MG63 (cell line): ENCODE measurements at places on chromosomes 7 and 10. TPM values are rescaled to one million over a fixed set of nuclear protein-coding genes. Genes with fewer than 3 reads are reported as not detected.
A peak's percentile ranks its signal among the peaks of the same experiment; 100 is the strongest.

DNA sequence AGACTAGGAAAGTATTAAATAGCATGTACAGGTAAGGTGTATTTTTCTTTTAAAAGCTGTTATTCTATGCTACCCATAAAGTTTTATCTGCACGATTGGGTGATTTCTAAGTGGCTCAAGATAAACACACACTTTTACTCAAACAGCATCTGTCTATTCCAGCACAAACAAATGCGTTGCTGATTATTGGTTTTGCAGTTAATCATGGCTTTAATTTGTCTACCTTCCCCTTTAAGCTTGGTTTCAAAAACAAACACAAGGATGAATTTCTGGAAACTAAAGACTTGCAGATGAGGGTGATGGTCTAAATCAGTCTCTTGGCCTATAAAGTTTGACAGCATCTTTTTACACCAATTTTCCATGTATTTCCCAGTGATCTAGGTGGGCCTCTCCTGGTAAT is 94.2 kb downstream of the NRP1 start:
- no peak for DNase-seq

DNA sequence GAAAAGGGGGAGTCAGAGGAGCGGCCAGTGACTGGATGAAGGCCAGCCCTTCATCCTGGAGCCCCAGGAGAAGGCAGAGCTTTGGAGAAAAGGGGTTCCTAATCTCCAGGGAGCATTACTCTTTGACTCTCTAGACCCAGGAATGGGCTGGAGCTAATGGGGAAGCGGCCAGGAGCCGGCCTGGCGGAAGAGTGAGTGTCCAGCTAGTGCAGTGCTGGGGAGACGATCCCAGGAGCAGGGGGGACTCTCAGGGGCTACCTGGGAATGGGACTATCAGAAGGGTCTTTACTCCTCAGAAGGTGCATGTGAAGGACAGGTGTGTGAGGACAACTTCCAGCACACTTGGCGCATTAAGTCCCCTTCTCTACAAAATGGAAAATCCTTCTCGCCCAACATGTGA is 2.4 kb upstream of the PAX2 start:
- no peak for DNase-seq

The GNGT1 gene
- not detected in 2 replicates for total RNA-seq

DNA sequence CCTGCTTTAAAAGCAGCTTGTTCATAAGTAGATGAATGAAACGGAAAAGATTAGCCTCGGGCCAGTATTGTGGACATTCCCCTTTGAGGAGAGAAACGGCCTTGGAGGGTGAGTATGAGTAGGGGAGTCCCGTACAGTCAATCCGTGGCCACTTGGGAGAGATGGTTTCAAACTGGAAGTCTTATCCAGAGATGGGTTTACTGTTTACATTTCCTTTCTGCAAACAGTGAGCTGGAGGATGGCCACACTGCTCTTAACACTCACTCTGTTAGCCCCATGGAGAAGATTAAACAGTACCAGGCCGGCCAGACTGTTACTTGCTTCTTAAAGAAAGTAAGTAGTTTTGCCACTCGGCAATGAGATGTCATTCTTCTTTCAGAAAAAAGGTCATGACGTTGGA is 20.3 kb downstream of the CALHM2 start:
- no peak for DNase-seq

- DNase-seq, result no peak
Observed at GRCh38 chr10:130989670-130990232, 321.8 kb downstream of the TCERG1L start.

GRCh38 chr7:66522518-66522917 is 106.2 kb upstream of the KCTD7 start:
- no peak for DNase-seq

DNA sequence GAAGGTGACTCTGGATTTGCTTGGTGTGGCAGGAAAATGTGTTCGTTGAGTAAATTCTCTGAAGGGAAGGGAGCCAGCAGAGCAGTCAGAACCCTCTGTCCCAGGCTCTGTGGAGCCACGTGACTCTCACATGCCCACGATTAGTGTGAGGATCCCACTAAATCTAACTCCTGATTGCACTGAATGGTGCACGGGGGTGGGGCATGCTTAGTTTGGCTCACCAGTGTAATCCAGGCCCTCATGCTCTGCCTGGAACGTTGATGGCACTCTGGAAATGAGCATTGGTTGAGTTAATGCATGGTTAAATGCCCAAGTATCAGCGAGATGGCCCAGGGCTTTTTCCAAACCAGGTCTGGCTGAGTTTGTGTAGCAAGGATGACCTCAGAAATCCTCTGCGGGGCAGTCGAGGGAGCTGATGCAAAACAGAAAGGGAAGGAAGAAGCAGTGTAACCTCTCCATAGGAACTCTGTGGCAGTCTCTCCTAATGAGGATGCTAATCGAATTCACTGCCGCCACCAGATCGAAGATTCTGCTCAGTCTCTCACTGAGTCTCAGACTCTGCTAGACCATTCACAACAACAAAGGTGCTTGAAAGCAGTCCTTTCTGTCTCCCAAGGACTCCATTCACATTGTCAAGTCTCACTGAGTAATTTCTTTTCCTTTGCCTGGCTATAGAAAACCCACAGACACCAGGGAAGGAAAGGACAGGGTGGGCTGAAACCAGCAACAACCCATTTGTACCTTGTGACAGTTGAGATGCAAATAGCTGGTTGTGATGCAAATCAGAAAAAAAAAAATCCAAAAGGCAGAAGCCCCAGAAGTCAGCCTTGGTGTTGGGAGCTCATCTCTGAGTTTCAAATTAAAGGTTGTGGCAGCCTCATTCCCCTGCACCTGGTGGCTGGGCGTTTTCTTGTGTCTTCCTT is 98.1 kb downstream of the C10orf105 start:
- DNase-seq, result no peak

The ASAH2 gene
- total RNA-seq, result 0.22 and 0.76 TPM in 2 replicates

GRCh38 chr10:97585439-97585811 is 1.2 kb downstream of the HOGA1 start:
- no peak for DNase-seq

DNA sequence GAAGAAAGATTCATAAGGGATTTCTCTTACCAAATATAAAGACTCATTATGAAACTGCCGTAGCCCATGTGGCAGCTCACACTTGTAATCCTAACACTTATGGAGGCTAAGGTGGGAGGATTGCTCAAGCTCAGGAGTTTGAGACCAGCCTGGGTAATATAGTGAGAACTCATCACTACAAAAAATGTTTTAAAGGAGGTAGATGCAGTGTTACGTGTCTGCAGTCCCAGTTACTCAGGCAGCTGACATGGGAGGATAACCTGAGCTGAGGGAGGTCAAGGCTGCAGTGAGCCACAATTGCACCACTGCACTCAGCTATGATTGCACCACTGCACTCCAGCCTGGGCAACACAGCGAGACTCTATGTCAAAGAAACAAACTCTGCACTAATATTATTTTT is 18.1 kb upstream of the DNA2 start:
- DNase-seq, result no peak

GRCh38 chr10:89278034-89278535 is 23.8 kb upstream of the IFIT2 start:
- peak; percentile 84 for DNase-seq

DNA sequence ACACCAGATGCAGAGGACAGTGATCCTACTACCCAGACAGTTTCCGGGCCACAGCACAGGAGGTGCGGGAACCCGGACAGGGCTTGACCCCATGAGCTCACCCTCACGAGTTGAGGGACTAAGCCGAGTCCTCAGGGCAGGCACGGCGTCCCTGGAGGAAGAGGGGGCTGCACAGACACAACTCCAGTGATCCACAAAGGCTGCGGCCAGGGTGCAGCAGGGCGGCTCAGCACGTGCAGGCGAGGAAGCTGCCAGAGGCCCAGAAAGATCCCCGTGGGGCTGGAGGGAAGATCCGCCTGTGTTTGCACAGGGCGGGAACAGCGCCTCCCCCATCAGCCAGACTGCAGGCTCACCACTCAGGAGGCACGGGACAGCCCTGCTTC is 45.9 kb upstream of the TMEM72 start:
- DNase-seq, result no peak

GRCh38 chr7:28631995-28632394 is 219.7 kb downstream of the CREB5 start:
- no peak for DNase-seq

The NEUROD6 gene
- not detected in 2 replicates for total RNA-seq

GRCh38 chr7:97126483-97127171 is 9.1 kb downstream of the SDHAF3 start:
- no peak for DNase-seq

DNA sequence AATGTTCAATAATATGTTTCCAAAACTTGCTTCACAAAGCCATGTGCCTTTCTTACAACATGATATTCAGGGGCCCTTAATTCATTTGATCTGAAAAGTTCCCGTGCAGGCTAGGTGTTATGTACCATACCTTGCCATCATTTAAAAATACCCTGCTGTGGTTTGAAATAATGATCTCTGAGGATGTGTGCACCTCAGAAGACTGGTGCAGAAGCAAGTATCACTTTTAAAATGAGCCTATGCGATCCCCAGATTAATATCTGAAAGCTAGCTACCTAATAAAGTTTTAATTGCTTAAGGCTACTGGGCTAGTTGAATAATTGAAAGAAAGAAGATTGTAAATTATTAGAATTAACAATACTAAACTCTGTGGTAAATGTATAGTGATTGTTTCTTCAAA is 262.4 kb downstream of the CDK14 start:
- no peak for DNase-seq

The CYP2W1 gene
- not detected in 2 replicates for total RNA-seq

DNA sequence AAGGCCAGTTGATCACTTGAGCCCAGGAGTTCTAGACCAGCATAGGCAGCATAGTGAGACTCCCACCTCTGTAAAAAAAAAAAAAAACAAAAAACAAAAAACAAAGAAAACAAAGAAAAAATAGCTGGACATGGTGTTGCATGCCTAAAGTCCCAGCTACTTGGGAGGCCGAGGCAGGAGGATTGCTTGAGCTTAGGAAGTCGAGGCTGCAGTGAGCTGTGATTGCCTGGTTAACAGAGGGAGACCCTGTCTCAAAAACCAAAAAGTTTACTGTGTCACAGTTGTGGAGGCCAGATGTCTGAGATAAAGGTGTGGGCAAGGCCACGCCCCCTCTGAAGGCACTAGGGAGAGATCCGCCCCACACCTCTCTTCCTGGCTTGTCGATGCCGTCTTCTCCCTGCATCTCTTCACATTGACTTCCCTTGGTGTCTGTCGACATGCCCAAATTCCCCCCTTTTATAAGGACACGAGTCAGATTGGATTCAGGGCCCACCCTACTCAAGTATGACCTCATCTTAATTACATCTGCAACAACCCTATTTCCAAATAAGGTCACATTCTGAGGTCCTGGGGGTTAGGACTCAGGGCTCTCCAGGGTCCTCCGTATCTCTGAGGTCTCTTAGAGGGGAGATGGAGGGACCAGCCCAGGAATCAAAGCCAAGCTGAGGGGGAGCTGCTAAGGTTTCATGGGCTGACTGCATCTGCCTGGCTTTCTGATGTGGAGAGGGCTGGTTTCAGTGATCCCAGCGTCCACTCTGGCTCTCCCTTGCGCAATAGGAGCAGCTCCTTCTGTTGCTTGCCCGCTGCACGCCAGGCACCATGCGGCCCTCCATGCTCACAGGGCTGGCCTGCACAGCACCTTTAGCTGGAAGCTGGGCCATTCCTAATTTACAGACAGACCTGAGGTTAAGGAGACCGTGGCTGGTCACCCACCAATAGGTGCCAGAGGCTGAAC is 23.1 kb downstream of the AGAP3 start:
- DNase-seq, result no peak

The VDAC2 gene
- 200 and 236 TPM in 2 replicates for total RNA-seq

DNA sequence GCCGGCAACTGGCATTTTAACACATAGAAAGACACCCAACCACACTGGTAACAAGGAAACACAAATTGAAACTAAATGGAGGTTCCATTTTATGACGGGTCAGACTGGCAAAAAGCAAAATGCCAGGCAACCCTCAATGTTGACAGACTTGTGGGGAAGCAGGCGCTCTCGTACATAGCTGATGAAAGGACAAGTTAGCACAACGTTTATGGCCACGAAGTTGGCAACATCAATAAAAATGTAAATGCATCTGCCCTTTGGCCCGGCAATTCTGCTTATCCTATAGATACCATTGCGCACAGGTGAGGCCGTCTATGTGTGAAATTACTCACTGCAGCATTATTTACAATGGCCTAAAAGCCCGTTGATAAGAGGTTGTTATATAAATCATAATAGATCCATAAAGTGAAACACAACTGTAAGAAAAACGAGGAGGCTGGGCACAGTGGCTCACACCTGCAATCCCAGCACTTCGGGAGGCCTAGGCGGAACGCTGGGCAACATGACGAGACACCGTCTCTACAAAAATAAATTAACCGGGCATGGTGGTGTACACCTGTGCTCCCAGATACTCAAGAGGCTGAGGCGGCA is 39.8 kb downstream of the FOXL3 start:
- DNase-seq, result no peak

GRCh38 chr10:76411729-76412435 is 980.5 kb downstream of the LRMDA start:
- no peak for DNase-seq

GRCh38 chr7:113636727-113637421 is 281.9 kb downstream of the PPP1R3A start:
- peak; percentile 30 for DNase-seq

DNA sequence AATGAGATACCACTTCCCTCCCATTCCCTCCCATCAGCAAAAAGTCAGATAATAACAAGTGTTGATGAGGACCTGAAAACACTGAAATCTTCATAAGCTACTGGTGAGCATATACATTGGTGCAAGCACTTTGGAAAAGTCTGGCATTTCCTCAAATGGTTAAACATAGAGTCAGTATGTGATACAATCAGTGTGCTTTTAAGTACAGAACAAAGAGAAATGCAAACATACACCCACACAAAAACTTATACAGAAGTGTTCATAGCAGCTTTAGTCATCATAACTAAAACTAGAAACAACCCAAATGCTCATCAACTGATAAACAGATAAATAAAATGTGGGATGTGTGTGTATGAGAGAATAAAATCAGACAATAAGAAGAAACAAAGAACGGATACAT is 261.9 kb downstream of the ELMO1 start:
- no peak for DNase-seq

DNA sequence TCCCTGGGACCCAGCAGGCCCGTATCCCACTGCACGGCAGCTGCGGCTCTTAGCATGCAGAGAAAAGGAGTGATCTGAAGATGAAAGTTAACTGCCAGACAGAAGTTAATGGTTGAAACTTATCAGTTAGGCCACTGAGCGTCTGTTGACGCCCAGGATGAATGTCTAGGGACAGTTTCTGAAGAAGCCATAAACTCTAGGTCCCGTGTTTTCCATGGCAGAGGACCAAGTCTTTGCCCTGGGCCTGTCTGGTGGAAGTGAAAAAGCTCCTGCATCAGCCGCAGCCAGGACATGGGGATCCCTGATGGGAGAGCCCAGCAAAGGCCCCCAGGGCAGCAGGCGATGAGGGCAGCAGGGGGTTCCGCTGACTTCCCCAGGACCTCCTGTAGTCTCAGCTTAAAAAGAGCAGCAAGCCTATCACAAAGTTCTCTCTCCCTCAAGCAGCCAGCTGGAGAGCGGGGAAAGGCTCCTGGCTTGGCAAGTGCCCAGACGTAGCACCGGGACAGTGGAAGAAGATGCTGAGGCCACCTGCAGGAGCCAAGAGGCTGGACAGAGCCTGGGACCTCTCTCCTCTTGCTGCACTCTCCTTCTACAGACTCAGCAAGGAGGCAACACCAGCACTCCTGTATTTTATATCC is 79.6 kb downstream of the TNS3 start:
- no peak for DNase-seq
